Activated CD8-positive, alpha-beta T cell treated with anti-CD3 and anti-CD28 coated beads for 36 hours (primary cell): ENCODE measurements at places on chromosomes 4 and X. TPM values are rescaled to one million over a fixed set of nuclear protein-coding genes. Genes with fewer than 3 reads are reported as not detected.
A peak's percentile ranks its signal among the peaks of the same experiment; 100 is the strongest.

GRCh38 chr4:54172156-54172555 is 56.9 kb upstream of the PDGFRA start:
- H3K4me1 ChIP-seq: no peaks in the 10 kb centered on the region
- peaks cover 10% of the 10 kb centered on the region for H3K27me3 ChIP-seq
- H3K36me3 ChIP-seq: no peaks in the 10 kb centered on the region
- H3K4me3 ChIP-seq: no peak overlapping the region
- no peak for DNase-seq
- H3K27ac ChIP-seq: no peak overlapping the region

DNA sequence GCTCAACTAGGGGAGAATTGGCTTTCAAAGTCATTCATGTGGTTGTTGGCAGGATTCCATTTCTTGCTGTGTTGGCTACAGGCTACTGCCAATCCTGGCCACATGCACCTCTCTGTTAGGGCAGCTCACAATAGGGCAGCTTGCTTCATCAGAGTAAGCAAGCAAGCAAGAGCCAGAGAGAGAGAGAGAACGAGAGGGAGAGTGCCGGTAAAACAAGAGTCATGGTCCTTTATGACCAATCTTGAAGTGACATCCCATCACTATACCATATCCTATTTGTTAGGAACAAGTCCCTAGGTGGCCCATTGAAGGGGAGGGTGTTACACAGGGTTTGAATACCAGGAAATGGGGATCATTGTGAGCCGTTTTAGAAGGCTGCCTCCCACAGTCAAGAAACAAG is 33.0 kb upstream of the TLR2 start:
- peaks cover 4% of the 10 kb centered on the region for H3K27me3 ChIP-seq
- no peak for DNase-seq
- no peak overlapping the region for H3K4me3 ChIP-seq
- peak overlapping the region; percentile 82 for H3K27ac ChIP-seq

DNA sequence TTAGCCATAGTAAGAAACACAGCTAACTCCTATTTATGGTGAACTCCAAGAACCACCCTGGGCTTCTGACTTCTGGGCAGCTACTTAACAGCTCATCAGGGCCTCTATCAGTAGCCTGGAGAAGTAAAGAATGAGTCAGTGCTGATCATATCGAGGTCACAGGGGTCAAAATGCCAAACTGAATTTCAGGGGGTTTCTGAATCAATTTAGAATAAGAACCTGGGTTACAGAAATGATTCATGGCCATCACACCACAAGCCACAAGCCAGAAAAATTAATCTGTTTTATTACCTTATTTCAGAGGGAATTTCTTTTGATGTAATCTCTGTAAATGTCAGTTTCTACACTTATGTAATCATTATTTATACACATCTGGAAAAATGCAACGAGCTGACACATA is 64.4 kb downstream of the CHST7 start:
- peaks cover 14% of the 10 kb centered on the region for H3K36me3 ChIP-seq
- H3K27ac ChIP-seq: no peak overlapping the region
- H3K4me1 ChIP-seq: peaks cover 43% of the 10 kb centered on the region
- DNase-seq: peak; percentile 55

DNA sequence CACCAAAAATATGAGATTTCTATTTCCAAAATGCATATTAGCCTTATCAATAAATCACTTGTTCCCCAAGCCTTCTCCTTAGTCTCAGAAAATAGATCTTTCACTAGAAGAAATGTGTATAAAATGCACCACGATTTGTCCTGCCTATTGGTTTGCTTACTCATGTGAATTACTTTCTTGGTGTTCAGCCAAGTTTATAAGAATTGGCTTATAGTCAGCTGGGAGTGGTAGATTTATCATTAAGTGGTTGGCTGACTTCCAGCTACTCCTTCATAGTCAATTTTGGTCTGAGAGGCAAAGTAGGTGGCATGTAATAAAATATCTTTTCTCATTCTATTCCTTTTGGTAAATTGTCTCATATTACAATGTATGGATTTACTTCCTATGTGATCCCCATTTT is 1.3 kb downstream of the SULT1E1 start:
- no peaks in the 10 kb centered on the region for H3K27me3 ChIP-seq
- no peak overlapping the region for H3K4me3 ChIP-seq
- no peak overlapping the region for H3K27ac ChIP-seq

DNA sequence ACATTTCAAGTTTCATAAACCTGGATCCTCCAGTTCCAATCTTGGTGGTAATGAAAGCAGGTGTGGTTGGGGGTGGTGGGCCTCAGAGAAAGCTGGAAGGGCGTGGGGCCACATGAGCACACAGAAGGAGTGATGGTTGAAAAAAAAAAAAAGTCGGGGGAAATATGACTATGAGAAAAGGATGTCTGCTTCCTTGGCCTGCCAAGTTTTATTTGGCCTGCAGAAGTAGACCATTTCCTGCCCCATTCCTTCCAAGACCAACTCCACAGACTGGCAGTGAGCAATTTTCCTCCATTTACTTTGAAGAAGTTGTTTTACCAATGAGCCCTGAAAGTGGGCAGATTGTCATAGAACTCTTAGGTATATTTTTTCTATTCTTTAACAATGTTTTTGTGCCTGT is 43.3 kb downstream of the LNX1 start:
- H3K4me1 ChIP-seq: no peaks in the 10 kb centered on the region
- H3K27ac ChIP-seq: no peak overlapping the region
- no peak overlapping the region for H3K4me3 ChIP-seq
- DNase-seq: no peak

DNA sequence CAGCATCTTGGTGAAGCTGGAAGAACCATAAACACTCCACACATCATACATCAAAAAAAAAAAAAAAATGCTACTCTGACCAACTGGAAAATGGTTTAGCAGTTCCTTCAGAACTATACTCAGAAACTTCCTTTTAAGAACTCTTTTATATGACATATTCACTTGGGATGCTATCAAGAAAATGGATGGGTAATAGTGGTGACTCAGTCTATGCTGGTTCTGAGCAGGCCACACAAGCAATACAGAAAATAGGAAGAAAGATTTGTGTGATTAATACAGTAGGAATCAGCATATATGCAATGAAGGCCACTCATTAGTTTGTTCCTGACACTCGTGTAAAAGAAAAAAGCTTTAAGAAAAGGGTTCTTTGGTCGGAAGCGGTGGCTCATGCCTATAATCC is 123.5 kb upstream of the FAT4 start:
- no peaks in the 10 kb centered on the region for H3K36me3 ChIP-seq
- DNase-seq: no peak
- H3K27me3 ChIP-seq: no peaks in the 10 kb centered on the region
- H3K4me1 ChIP-seq: no peaks in the 10 kb centered on the region
- H3K27ac ChIP-seq: no peak overlapping the region
- H3K4me3 ChIP-seq: no peak overlapping the region

GRCh38 chr4:73258436-73258685 is 237 bp downstream of the ANKRD17 start:
- H3K27me3 ChIP-seq: no peaks in the 10 kb centered on the region
- H3K4me1 ChIP-seq: peaks cover 52% of the 10 kb centered on the region
- peak overlapping the region; percentile 97 for H3K4me3 ChIP-seq
- peaks cover 33% of the 10 kb centered on the region for H3K36me3 ChIP-seq

The LRP2BP gene
- total RNA-seq: 1.1 TPM

The SPOCK3 gene
- total RNA-seq: not detected
